Skin of body (tissue), 3 donors: ENCODE measurements at places on chromosomes 5 and 9. TPM values are rescaled to one million over a fixed set of nuclear protein-coding genes. Genes with fewer than 3 reads are reported as not detected.

The NREP gene
- 240 TPM for total RNA-seq

The NTMT1 gene
- total RNA-seq: 13.0 TPM

The SLC6A7 gene
- not detected for total RNA-seq

The SEMA5A gene
- 31.5 TPM for total RNA-seq

The TNFSF8 gene
- total RNA-seq: 1.6 TPM

The MYO10 gene
- total RNA-seq: 40.1 TPM

The QRFP gene
- total RNA-seq: not detected

The ADAMTS6 gene
- 7.0 TPM for total RNA-seq

The STPG3 gene
- total RNA-seq: not detected

The PIP5KL1 gene
- total RNA-seq: 1.2 TPM

The RLN2 gene
- not detected for total RNA-seq

The DOCK8 gene
- total RNA-seq: 12.1 TPM

The ZNF474 gene
- total RNA-seq: 0.79 TPM

The HNRNPH1 gene
- 851 TPM for total RNA-seq

The SPATA31D4 gene
- not detected for total RNA-seq

The GBGT1 gene
- total RNA-seq: 3.4 TPM

The HAVCR2 gene
- 8.1 TPM for total RNA-seq

The PTGR1 gene
- total RNA-seq: 40.2 TPM

The CKMT2 gene
- total RNA-seq: 20.3 TPM

The CDC25C gene
- total RNA-seq: 3.5 TPM

The OTULIN gene
- 21.4 TPM for total RNA-seq

The CA9 gene
- total RNA-seq: 2.2 TPM

The MRNIP gene
- 25.7 TPM for total RNA-seq

The ADRB2 gene
- 3.8 TPM for total RNA-seq

The SNAPC3 gene
- 40.2 TPM for total RNA-seq

The INSL4 gene
- not detected for total RNA-seq

The PCDHB15 gene
- 3.6 TPM for total RNA-seq

The UBQLN1 gene
- 102 TPM for total RNA-seq

The FCN2 gene
- 0.39 TPM for total RNA-seq

The SLC6A18 gene
- not detected for total RNA-seq

The ECSCR gene
- 11.9 TPM for total RNA-seq

The N4BP3 gene
- total RNA-seq: 4.6 TPM

The SOX30 gene
- 0.10 TPM for total RNA-seq

The FOXD4L3 gene
- total RNA-seq: not detected

The ARL14EPL gene
- not detected for total RNA-seq

The ZFP2 gene
- total RNA-seq: 1.9 TPM

The PCDHGA10 gene
- total RNA-seq: 4.9 TPM

The C5 gene
- 10.3 TPM for total RNA-seq

The RABGAP1 gene
- total RNA-seq: 66.8 TPM

The SLC23A1 gene
- 0.30 TPM for total RNA-seq

The GM2A gene
- 26.3 TPM for total RNA-seq

The SREK1 gene
- 139 TPM for total RNA-seq

The TMEM174 gene
- total RNA-seq: not detected

The PPP3R2 gene
- not detected for total RNA-seq

The SPATA31D3 gene
- not detected for total RNA-seq

The RGS7BP gene
- 0.89 TPM for total RNA-seq

The PCDHB7 gene
- total RNA-seq: 1.1 TPM

The B4GALT1 gene
- 30.8 TPM for total RNA-seq

The TAS2R1 gene
- total RNA-seq: not detected

The LRRC70 gene
- 8.5 TPM for total RNA-seq

The FUT7 gene
- total RNA-seq: 0.39 TPM
